Caco-2 (cell line): ENCODE measurements at places on chromosomes 6 and 20. TPM values are rescaled to one million over a fixed set of nuclear protein-coding genes. Genes with fewer than 3 reads are reported as not detected.

DNA sequence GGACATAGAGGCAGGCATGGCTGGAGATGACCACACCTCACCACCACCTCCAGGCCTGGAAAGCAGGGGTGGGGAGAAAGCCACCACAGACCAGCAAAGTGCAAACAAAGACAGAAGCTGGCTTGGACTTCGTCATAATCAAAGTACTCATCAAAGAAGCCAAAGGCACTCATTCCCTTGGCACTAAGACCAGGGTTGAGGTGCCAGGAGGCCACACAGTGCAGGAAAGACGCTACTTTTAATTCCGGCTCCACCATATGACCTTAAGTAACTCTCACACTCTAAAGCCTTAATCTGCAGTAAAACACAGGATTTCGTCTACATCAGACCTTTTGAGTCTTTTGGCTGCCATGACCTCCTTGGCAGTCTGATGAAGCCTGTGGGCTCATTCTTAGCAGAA, 123.1 kb downstream of the HIVEP2 start:
- DNase-seq: no peak

- no peak for DNase-seq
These were observed 50.7 kb upstream of the SYNDIG1 start for GRCh38 chr20:24418731-24419130.

DNA sequence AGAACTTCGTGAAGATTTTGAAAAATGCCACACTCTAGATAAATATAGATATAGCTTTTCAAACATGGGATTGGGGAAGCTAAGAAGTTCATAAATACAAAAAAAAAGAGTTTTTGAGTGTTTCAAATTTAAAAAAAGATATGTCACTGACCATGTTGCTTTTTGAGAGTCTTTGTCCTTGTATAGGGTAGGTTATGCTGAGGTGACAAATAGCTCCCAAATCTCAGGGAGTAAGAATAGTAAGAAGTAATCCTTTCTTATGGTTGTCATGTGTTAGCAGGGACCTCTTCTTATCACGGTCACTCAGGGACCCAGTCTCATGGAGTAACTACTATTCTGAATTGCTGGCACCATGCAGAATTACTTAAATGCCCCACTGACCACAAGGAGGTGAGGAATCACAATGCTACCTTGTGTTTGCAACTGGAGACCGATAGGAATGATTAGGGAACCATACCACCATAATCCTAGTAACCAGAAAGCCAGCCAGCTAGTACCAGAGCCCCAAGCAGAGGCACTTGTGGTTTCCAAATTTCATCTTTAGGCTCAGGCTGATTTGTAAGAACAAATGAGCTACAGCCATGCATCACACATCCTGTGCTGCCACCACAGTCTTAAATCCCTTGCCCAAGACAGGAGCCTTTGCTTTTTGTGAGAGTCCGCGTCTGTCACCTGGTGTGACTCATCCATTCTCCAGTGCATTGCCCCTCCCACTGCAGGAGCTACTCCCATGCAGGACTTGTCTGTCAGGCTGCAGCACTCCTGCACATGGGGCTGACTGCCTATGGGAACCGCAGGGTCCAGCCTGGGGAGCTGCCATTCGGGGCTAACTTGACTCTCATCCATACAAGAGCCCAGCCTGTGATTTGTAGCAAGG, 42.4 kb upstream of the ADGRF4 start:
- peak; percentile 78 for DNase-seq

DNA sequence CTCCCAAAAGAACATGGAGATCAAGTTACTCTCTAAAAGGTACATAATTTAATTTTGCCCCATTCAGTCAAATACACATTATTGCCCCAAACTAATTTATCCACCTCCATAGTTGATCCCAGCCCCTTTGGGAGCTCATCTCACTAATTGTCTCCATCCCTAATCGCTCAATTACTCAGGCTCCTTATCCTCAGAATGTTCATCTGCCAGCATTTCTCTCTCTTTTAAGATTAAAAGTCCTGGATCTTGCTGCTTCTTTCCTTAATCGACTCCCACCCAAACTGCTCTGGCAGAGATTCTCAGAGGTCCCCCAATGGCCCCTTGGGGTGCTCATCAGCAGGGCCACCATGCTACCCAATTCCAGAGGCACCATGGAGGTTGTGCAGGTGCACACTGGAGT, 18.4 kb upstream of the NNAT start:
- DNase-seq: no peak

DNA sequence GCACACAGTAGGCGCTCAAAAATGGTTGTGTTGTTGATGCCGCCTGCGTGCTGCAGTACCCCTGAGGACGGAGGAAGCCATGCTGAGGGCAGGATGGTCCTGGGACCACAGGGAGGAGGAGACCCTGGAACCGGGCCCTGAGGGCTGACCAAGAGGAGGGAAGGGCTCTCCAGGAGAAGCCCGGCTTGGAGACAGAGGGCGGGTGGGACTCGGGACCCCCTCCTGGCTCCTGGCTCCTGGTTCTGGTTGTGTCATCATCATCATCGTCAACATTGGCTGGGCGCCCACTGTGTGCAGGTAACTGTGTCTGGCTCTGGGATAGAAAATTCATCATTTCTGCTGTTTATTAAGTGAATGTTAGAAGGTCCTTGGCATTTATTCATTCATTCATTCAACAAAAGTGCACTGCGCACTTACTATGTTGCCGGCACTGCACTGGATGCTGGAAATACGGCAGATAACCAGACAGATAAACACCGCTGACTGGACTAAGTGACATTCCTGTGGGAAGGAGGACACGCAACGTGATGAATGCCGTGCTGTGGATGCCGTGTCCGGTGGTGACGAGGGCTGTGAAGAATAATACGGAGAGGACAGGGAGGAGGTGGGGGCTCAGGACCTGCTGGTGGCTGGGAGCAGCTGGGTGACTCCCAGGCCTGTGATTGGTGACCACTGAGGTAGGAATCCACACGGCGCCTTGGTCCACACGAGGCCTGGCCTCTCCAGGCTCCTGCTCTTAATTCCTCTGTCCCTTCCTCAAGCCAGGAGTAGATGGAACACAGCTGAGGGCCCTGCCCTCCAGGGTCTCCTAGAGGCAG, 35.3 kb downstream of the SPDEF start:
- no peak for DNase-seq

DNA sequence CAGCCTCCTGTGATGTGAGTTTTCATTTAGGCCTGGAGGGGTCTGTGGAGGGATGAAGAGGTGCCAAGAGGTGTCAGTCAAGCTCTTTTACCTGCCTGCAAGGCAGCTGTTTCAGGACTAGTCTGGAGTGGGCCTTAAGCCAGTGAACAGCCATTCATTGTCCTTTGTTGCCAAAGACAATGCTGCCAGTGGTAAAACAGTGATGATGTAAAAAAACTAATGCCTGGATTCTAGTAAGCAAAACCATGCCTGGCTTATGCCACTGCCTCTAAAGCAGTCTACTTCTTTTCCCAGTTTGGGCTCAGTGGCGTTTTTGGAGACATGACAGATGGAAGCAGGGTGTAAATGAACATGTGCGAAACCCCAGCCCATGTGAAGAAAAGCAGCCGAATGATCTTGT, 93.5 kb upstream of the KCNK16 start:
- DNase-seq: no peak

DNA sequence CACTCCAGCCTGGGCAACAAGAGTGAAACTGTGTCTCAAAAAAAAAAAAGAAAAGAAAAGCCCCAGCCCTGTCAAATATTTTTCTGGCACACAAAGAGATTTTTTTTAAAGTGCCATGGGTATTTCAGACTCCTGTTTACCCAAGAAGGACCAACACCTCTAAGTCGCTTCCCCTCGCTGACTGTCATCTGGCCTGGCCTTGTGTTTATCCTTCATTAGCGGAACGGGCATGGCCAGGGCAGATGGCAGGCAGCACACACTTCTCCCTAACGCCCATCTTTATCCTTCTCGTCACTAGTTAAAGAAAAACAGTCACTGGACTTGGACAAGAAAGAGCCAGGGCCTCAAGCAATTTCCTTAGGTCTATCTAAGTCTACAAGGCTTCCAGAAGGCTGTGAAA, 7.3 kb upstream of the CBFA2T2 start:
- no peak for DNase-seq

GRCh38 chr6:7124114-7124513, 16.4 kb downstream of the RREB1 start:
- DNase-seq: no peak

DNA sequence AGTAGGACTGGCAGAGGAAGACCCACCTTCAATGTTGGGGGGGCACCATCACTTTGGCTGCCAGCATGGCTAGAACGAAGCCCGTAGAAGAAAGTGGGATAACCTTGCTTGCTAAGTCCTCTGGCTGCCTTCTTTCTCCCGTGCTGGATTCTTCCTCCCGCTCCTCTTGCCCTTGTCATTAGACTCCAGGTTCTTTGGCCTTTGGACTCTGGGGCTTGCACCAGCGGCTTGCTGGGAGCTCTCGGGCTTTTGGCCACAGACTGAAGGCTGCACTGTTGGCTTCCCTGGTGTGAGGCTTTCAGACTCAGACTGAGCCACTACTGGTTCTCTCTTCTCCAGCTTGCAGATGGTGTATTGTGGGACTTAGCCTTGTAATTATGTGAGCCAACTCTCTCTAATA, 28.2 kb downstream of the GSTA2 start:
- no peak for DNase-seq

DNA sequence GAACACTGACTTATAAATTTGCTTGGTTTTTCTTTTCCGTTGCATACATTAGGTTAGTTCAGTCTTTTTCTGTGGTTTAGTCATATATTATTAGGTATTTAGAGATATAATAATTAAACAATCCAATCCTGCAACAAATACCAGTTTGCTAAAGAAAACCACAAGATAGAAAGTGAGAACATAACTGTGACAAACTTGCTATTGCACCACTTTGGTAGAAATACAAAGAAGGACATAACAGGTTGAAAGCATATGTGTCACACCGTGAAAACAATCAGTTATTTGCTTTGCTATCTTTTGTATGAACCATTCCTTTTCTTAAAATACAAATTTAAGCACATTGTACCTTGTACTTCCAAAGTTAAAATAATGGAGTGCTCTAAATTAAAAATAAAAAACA, 42.0 kb upstream of the KCNQ5 start:
- DNase-seq: no peak

- no peak for DNase-seq
These were observed 255.4 kb downstream of the GMPR start for GRCh38 chr6:16493802-16494201.

DNA sequence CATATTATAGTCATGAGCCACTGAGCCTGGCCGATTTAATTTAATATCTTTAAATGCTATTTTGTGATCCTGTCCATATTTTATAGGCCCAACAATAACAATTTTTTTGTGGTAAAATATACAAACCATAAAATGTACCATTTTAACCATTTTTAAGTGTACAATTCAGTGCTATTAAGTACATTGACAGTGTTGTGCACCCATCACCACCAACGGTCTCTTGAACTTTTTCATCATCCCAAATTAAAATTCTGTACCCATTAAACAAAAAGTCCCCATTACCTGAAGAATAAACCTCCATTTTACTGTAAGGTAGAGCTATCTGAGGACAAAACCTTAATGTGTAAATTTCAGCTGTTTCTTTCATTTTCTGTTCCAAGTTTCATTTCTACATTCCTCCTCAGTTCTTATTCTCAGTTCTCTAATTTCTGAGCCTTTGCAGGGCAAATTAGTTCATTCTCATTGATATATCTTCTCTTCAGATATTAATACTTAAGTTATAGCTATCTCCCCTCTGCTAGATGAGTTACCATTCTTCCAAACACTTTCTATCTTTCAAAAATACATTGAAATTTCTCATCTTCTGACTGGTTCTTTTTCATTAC, 10.3 kb downstream of the MTO1 start:
- no peak for DNase-seq

- no peak for DNase-seq
These were observed 64.9 kb downstream of the SLC24A3 start for GRCh38 chr20:19277381-19277780.

- peak; percentile 4 for DNase-seq
These were observed 220.2 kb downstream of the ATXN1 start for GRCh38 chr6:16540804-16541752.

DNA sequence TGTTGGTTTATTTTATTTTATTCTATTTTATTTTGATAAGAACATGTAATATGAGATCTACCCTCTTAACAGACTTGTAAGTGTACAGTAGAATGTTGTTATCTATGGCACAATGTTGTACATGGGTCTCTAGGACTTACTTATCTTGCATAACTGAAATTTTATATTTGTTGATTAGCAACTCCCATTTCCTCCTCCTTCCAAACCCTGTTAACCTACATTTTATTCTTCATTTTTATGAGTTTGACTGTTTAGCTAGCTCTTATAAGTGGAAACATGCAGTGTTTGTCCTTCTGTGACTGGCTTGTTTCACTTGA, 37.9 kb upstream of the BCAS1 start:
- DNase-seq: no peak

- DNase-seq: no peak
These were observed 618.5 kb downstream of the C6orf118 start for GRCh38 chr6:164690702-164691500.

- DNase-seq: no peak
These were observed 789.6 kb upstream of the EYS start for GRCh38 chr6:66496659-66497058.

DNA sequence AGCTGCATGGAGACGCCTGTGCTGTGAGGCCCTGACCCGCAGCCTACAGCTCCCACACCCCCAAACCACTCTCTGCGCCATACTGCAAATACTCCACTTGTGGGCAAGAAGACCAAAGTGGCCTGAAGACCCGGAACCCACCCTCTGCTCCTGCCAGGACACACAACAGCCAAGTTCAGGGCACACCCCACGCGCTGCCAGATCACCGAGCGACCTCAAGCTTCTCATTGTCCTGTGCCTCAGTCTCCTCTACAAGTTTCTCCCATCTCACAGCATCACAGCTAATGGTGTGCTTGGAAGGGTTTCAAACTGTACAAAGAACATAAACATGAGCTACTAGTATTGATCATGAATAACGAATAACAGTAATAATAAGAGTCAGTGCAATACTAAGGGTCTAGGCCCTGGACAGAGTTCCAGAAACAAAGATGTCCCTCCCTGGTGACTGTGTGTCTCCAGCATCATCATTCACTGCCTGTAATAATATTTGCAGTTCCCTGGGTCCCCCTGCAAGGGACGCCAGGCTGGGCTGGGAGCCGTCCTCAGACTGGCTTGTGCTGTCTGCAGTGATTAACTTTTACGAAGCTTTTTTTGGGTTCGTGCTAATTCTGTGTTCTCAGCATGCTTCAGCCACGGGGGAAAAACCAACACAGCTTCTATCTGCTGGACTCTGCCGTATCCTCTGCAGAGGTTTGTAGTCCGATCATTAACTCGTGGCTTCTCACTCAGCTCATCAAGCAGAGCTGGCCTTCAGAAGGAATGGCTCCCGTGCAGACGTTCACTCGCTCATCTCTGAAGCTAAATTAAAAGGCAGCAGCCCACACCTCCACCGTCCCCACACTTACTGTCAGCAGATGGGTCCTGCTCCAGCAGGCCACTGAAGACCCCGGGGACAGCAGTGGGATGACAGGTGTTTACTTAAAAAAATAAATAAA, 81.6 kb upstream of the MPC1 start:
- no peak for DNase-seq

Gene UNC5CL
- total RNA-seq: 4.5 and 5.5 TPM in 2 replicates

Gene CNKSR3
- total RNA-seq: 31.8 and 33.1 TPM in 2 replicates

Gene EPHA7
- not detected in 2 replicates for total RNA-seq

Gene SIRPB2
- not detected in 2 replicates for total RNA-seq

Gene PMEPA1
- 3.3 and 3.7 TPM in 2 replicates for total RNA-seq

Gene RNF39
- total RNA-seq: 0.23 and 0.37 TPM in 2 replicates

Gene IP6K3
- 0.44 and 0.45 TPM in 2 replicates for total RNA-seq

Gene NOX3
- not detected in 2 replicates for total RNA-seq
